CD4-positive, alpha-beta T cell treated with Interleukin-17A for 1 hour (primary cell): ENCODE measurements at places on chromosomes 12 and 14.

- DNase-seq, result no peak
These were observed 198.6 kb downstream of the BCL11B start for GRCh38 chr14:99073431-99073830.

DNA sequence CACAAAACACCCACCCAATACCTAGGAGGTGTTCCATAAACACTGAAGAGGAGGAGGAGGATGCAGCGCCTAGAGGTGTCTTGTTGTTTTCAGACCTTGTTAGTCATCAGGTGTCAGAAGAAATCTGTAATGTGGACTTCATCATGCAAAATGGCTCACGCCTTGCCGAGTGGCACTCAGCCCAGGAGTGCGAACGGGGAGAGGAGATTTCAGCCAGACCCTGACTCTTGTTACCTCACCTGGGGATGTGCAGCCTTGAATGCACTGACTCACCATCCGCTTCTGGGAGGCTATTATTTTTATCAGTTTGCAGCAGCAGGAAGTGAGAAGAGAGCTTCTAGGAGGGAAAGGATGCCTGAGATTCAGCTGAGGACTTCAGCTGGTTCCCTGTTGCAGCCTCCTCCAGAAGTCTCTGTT is 48.2 kb upstream of the PLXNC1 start:
- no peak for DNase-seq

DNA sequence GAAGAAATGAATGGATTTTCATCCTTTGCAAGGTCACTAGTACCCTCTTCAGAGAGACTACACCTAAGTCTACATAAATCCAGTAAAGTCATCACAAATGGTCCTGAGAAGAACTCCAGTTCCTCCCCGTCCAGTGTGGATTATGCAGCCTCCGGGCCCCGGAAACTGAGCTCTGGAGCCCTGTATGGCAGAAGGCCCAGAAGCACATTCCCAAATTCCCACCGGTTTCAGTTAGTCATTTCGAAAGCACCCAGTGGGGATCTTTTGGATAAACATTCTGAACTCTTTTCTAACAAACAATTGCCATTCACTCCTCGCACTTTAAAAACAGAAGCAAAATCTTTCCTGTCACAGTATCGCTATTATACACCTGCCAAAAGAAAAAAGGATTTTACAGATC is 40.8 kb downstream of the SPATA7 start:
- DNase-seq, result no peak

DNA sequence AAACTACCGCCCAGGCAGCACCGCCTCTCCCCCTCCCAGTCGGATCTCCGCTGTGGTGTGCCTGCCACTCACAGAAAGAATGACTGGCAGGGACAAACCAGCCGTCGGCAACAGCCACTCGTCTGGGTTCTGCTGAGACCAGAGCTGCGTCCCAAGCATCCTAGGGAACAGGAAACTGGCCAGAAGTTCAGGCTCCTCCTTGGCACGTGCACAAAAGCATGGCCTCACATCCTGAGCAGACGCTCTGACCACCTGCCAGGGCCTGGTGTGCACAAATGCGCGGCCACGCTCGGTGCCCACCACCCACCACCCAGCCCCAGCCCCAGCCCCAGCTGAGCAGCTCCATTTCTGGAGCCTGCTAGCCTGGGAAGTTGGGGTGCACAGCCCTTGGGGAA is 214.8 kb downstream of the DPF3 start:
- DNase-seq, result no peak

DNA sequence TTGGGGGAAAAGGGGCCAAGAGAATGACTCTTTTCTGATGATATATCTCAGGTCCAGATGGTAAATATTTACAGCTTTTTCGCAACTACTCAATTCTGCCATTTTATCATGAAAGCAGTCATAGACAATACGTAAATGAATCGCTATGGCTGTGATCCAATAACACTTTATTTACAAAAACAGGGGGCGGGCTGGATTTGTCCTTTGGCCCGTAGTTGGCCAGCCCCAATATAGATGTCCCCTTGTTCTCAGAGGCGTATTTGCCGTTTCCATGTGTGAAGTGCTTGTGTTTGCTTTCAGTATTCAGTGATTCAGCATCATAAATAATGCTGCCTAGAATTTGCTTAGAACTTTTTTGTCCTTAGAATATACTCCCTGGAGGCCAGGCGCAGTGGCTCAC is 77.2 kb downstream of the CCDC92 start:
- DNase-seq, result no peak

DNA sequence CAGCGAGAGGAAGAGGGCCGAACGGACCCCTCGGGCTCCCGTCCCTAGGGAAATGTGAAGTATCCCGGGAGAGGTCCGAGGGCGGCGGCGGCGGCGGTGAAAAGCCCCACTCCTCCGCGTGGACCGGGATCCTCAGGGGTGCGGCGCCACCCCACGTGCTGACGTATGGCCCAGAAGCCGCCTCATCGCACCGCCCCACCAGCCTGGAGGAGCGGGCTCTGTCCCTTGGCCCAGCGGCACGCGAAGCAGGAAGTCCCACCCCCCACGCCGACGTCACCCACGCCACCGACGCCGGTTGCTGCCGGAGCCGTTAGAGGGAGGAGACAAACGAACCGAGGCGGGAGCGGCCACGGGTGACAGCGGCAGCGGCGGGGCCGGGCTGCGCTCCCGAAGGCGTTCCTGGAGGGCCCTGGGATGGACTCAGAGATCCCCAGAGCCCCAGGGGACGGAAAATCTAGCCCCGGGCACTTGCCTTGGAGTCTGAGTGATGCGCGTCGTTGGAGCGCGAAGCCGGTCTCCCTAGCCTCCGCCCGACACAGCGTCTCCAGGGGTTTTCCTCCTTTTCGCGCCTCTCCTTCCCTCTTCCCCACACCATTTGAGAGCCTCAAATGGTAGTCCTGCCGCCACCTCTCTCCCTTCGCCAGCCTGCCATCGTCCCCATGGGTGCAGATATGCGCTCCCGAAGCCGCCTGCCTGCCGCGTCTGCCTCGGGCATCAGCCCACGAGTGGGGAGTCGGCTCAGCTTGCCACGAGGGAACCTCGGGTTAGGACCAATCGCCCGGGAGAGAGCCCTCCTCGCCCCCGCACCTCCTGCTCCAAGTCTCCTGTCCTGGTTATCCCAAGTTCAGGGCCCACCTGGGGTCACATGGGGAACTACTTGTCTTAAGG is at the start of gene CEP83:
Gene CEP83 (minus strand): TSS at position 140 of the 888 bp plus-strand sequence. CDS start 47,377 bp downstream, outside the sequence.
- DNase-seq, result peak; percentile 95
